Caki2 (cell line): ENCODE measurements at places on chromosomes 7 and 10.
A peak's percentile ranks its signal among the peaks of the same experiment; 100 is the strongest.

GRCh38 chr10:11286261-11286852, 268.7 kb downstream of the CELF2 start:
- DNase-seq: no peak

DNA sequence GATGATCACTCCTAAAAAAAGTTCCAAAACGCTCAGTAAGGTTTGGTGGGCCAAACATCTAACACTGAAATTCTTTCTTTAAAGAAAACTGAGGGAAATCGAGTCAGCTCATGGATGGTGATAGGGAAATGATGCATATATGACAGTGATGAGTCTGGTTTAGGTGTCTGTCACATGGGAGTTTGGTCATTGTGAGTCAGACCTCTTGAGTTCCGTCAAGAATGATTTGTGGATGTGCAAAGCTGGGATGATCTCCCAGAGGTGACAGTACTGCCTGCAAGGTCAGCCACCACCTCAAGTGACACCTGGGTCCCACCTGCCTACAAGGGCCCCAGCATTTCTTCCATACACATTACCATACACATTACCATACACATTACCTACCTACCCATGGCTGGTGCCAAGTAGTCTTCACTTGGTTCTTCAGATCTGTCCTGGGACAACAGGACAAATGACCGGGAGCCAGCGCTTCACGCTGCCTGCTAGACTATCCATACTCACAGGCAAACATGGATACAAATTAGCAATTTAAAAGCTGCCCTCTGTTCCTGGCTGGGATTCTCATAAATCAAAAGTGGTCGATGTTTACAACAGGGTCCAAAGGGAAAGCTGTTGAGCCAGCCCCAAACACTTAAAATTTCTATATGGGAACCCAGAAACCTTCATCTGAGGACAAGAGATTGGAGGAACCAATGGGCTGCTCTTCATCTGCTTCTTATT, 128.4 kb downstream of the ADAM12 start:
- no peak for DNase-seq

DNA sequence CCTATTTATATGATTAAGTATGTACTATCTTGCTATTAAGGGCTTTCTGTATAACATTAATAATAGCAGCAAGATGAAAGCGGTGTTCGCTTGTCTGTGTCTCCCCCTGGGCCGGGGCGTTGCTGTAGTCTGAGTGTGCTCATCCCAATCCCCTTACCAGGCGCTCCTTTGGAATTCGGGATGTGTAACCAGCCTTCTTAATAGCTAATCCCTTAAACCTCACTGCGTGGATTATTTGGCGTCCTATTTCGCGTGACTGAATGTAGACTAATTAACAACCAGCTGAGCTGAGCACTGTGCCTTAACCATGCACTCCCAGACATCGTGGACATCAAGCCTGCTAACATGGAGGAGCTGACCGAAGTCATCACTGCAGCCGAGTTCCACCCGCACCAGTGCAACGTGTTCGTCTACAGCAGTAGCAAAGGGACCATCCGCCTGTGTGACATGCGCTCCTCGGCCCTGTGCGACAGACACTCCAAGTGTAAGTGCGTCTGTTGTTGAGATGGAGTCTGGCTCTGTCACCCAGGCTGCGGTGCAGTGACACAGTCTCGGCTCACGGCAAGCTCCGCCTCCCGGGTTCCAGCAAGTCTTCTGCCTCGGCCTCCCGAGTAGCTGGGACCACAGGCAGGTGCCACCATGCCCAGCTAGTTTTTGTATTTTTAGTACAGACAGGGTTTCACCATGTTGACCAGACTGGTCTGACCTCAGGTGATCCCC, 36.6 kb downstream of the BNIP3 start:
- no peak for DNase-seq

GRCh38 chr7:43876976-43877745, 7.8 kb upstream of the MRPS24 start:
- DNase-seq: no peak

DNA sequence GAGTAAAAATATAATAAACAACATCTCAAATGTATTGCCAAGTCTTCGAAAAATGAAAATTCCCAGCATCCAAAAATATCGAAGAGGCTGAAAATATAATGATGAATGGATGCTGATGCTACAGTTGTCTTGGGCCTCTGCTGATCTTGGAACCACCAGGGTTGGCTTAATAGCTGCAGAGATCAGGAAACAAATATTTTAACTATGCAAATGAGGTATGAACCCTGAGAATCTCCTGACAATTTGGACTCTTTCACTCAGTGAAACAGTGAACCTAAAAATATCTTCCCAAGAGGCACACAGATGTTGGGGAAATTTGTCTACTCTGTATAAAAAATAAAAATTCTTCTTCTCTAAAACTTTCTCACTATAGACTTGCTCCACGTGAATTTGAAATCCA, 97.7 kb upstream of the EGFR start:
- DNase-seq: no peak

DNA sequence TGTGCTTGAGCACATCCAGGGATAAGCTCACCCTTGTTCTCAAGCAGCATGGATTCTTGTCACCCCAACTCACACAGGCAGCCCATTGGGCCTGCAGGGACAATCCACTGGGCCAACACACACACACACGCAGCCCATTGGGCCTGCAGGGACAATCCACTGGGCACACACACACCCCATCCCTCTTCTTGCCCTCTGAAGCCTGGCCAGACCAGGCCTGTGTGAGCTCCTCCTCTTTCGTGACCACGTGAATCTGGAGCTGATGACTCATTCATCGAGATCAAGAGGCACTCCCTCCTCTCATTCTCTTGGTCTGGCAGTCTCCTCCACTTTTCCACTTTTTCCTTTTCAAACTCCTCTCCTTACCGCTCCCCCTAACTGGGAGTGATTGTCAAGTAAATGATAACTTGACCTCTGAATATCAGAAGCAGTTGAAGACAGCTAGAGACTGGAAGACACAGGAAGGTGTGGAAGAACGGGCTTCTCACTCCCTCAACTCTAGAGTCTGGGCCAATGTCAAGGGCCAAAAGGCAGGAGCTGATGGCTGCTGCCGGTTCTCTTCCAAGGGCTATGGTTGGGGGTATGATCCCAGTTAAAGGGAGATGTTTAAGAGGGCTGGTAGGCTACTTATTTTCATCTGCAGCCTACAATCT, 89.7 kb downstream of the HIPK2 start:
- peak; percentile 67 for DNase-seq

- DNase-seq: no peak
Measured at GRCh38 chr10:22742678-22743077, 28.3 kb upstream of the PIP4K2A start.

DNA sequence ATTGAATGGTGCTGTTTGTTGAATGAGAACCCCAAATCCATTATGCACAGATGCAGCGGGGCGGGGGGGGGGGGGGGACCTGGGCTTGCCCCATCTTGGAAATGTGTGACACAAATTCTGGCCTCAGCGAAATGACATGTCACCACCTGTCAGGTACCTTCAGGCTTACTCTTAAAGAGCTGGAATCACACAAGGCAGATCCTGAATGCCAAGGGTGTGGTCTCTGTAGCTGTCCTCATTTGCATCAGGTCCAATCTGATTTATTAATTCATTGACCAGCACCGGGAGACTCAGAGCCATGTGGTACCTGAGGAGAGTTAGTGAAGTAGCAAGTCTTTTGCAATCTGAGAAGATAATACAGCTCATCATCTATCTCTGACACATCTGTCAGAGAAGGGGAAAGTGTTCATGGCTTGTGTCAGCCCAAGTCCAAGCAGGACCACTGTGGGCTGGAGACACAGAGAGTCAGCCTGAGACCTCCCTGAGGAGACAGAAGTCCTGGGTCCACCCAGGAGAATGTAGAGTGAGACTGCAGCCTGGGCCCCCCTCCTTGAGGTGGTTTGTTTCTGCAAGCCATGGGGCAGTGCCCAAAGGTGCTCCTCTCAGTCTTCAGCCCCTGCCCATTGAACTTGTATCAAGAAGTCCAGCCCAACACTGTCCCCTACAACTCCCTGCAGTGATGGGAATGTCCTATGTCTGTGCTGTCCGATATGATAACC, 46.7 kb downstream of the ADCYAP1R1 start:
- no peak for DNase-seq

DNA sequence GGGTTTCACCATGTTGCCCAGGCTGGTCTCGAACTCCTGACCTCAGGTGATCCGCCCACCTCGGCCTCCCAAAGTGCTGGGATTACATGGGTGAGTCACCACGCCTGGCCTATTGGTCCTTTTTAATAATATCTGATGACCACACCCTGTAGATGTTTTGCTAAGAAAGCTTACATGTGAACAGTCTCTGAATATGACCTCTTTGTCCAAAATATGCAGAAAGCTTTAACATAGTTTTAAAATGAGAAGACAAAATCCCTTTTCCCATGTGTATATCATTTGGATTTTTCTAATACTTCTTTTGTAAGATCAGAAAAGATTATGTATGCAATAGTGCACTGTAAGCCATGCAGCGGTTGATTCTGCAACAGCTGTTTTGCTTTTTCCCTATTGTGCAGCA, 38.5 kb downstream of the MCU start:
- no peak for DNase-seq

DNA sequence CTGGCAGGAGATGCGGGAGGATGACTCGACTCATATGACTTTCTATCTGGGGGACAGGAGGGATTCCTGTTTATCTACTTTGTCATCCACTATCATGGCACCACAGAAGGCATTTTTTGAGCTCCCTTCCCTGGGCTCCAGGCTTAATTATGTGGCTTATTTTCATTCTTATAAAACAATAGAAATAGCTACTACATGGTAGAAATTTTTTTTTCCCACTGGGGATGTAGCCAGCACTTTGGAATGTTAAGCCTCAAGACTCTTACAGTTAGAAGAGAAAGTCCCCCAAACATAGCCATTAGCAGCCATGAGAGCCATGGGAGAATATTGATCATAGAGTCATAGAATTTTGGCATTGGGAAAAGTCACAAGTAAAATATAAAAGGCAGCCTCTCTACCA, 14.6 kb upstream of the FAM180A start:
- no peak for DNase-seq

DNA sequence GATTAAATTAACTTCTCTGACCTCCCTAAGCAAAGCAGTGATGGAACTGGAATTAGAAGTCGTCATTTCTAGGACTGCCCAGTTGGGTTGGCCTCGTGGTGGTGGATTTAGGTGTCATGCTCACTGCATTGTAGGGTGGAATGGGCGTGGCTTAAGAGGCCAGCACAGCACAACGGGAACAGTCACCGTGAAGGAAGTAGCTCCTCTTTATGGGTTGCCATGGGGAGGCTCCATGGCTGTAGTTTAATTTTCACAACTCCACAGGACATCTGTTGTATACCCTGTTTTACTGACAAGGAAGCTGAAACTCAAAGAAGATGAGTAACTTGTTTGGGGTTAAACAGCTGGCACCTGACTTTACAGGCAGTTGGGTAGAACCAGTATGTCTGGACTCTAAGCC, 208.3 kb downstream of the CELF2 start:
- DNase-seq: no peak

- DNase-seq: no peak
Measured at GRCh38 chr7:47609803-47610452, 28.0 kb upstream of the TNS3 start.

DNA sequence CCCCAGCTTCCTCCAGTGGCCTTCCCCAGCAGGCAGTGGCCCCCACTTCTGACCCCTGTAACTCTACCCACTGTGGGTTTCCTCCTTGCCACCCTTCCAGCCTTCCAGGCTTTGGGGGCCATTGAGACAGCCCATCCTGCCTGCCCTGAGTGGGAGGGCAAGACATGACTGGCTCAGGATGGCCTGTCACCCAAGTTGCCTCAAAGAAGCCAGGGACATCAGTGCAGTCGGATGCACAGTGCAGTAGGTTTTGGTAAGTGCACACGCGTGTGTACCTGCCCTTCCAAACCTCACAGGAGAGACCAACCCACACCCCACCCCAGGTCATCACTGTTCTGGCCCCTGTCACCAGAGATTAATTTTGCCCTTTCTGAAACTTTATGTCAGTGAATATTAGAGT, 22.7 kb downstream of the ZMIZ2 start:
- DNase-seq: no peak

- no peak for DNase-seq
Measured at GRCh38 chr7:41118486-41118885, 584.4 kb downstream of the INHBA start.
